ENCODE measurements at places on chromosomes 16 and 17. TPM values are rescaled to one million over a fixed set of nuclear protein-coding genes. Genes with fewer than 3 reads are reported as not detected.

TERB1 gene
- not detected for total RNA-seq

MEIOB gene
- 1.7 TPM for total RNA-seq

KRT27 gene
- total RNA-seq = not detected

CDK10 gene
- total RNA-seq = 67.5 TPM

DPEP1 gene
- 1.5 TPM for total RNA-seq

CETP gene
- total RNA-seq = not detected

GRAPL gene
- total RNA-seq = not detected

TMC7 gene
- total RNA-seq = 9.2 TPM

CACNG1 gene
- total RNA-seq = not detected

KRTAP2-3 gene
- not detected for total RNA-seq

CDH13 gene
- total RNA-seq = not detected

BAHCC1 gene
- 18.2 TPM for total RNA-seq

IGSF6 gene
- not detected for total RNA-seq

METTL16 gene
- total RNA-seq = 31.3 TPM

CFAP97D1 gene
- 0.04 TPM for total RNA-seq

KRT36 gene
- total RNA-seq = not detected

HSF4 gene
- total RNA-seq = 13.5 TPM

G6PC1 gene
- not detected for total RNA-seq

YWHAE gene
- 591 TPM for total RNA-seq

ANTKMT gene
- total RNA-seq = 56.0 TPM

RDM1 gene
- total RNA-seq = 2.6 TPM

ZNF594 gene
- 1.6 TPM for total RNA-seq

FA2H gene
- total RNA-seq = 37.1 TPM

TEKT1 gene
- total RNA-seq = not detected

MEOX1 gene
- total RNA-seq = not detected

RMI2 gene
- 32.2 TPM for total RNA-seq

BEAN1 gene
- 2.5 TPM for total RNA-seq

NUPR1 gene
- total RNA-seq = 15.2 TPM

CD300LG gene
- total RNA-seq = not detected

SLC5A11 gene
- total RNA-seq = 0.66 TPM

KREMEN2 gene
- total RNA-seq = 2.1 TPM

TSR3 gene
- total RNA-seq = 89.3 TPM

CD300H gene
- 0.45 TPM for total RNA-seq

ACSM2B gene
- total RNA-seq = not detected

MT1B gene
- not detected for total RNA-seq

PRR15L gene
- total RNA-seq = 0.19 TPM

NME3 gene
- 62.4 TPM for total RNA-seq

RNF227 gene
- total RNA-seq = 1.1 TPM

ZNF205 gene
- 15.1 TPM for total RNA-seq

PRR11 gene
- 45.6 TPM for total RNA-seq

NPEPPS gene
- total RNA-seq = 65.7 TPM

ABCC6 gene
- 1.1 TPM for total RNA-seq

TPSD1 gene
- total RNA-seq = 0.03 TPM

KRT17 gene
- total RNA-seq = 1.2 TPM

TMED6 gene
- 0.06 TPM for total RNA-seq
